BJ (cell line): ENCODE measurements at places on chromosomes 11 and 22.

DNA sequence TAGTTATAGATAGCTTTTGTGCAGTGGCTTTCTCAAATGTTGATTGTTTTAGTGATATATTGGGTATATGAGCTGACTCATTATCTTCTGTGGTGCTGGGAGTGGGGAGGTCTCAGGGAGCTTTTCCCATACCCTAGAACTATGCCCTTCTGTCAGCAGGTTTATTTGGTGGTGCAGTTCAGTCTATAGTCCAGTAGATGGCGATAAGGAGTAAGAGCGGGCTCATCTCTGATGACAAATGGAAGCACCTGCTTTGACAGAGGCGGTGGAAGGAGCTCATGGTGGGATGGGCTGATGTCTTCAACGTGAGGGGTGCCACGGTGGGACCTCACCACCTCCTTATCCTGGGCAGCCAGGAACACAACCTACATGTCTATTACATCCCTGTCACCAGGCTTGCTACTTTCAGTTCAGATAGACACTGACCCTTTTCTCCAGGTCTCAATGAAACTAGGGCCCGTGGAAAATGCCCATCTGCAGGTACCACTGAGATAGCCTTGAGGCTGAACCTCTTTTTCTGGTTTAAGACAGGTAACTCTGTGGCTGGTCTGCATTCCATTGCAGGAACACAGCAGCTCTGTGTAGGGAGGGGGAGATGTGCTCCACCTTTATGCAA lies 13.0 kb upstream of the OR6A2 start:
- no peak for DNase-seq

DNA sequence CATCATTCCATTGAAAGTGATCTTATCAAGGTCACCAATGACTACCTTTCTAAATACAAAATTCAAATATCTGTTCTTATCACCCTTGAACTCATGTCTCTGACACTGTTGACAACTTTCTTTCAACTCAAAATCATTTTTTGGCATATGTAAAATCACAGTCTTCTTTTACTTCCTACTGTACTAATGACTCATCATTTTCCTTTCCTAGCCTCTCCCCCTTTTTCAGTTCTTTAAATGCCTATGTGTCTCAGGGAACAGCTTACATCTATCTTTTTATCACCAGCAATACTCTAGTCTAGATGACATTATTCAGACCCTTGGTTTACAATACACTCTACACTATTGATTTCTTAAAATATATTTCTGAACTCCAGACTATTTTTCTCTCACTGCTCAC lies 2220.7 kb upstream of the RAG2 start:
- DNase-seq, result no peak

DNA sequence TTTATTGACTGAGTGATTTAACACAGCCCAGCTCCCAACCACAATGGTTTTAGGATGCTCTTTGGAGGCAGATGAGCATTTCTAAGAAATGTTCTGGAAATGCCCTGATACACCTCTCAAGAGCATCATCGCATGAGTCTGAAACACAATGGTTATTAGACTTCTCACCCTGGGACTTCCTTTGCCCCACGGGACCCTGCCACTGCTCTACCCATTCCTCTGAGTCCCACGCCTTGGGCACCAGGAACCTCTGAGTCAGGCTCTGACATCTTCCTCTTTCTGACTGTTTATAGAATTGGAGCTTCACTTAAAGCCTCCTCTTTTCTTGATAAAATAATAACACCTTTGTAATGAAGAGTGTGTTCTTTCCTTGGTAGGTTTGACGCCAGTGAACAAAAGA lies 85.6 kb upstream of the PARVA start:
- no peak for DNase-seq

DNA sequence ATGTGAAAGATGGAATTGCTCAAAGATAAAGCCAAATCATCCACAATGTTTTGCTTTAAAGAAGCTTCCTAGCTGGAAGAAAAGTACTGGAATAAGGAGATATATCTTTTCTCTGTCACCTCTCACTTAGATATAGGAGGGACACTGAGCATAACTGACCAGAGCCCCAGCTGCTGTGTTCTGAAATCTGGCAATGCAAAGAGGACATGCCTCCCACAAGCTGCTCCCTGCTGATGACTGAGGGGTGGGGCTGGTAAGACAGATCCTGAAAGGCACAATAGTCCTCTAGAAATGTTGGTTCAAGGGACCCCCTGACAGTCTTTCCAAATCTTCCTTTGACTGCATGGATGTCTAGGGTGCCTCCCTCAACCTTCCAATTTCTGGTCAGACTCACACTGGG lies 67.0 kb downstream of the SC5D start:
- no peak for DNase-seq

GRCh38 chr11:45089676-45090499 lies 56.6 kb upstream of the PRDM11 start:
- no peak for DNase-seq

GRCh38 chr11:108787105-108787504 lies 122.2 kb downstream of the DDX10 start:
- no peak for DNase-seq

DNA sequence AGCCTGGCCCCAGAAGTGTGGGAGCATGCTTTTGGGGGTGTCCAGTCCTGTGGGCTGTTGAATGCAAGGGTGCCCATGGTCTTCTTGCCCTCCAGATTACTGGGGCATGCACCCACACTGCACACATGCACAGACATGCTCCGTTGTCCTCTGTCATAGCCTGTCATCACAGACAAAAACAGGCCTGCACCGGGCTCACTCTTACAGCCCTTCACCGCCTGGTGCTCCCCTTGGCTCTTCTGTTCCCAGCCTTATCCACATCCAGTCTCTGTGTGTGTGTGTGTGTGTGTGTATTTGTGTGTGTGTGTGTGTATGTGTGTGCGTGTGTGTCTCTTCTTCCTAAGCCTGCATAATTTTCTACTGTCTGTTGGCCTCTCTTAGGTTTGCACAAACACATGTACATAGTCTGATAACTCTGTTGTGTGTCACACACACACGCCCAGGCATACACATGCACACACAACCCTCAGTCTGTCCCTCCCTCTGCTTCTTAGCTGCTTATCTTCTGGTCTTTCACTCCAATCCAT lies 23.4 kb upstream of the NECTIN1 start:
- DNase-seq, result no peak

- no peak for DNase-seq
Observed at GRCh38 chr11:41963406-41963805, 504.0 kb upstream of the LRRC4C start.

- DNase-seq, result no peak
Observed at GRCh38 chr11:78079232-78080083, at the start of gene NDUFC2. NDUFC2 (minus strand) TSS chr11:78079862; CDS start chr11:78079744, 118 bp downstream.

DNA sequence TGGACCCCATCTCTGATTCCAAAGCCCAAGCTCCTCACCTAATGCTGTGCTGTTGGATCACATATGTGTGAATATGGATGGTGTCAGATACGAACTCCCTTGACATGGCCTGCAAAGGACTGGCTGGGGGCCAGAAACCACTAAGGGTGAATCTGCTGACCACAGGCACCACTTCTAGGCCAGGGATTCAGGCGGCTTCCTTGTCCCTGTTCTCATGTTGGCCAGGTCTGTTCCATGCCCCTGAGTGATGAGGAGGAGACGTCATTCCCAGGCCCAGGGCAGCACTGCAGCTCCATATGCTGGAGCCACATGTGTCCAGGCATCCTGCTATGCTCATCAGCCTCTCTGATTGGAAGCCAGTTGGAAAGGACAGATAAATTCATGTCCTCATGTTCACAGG lies 130.0 kb upstream of the BDNF start:
- no peak for DNase-seq

GRCh38 chr11:35337136-35337913 lies 82.0 kb downstream of the SLC1A2 start:
- peak; percentile 93 for DNase-seq

DNA sequence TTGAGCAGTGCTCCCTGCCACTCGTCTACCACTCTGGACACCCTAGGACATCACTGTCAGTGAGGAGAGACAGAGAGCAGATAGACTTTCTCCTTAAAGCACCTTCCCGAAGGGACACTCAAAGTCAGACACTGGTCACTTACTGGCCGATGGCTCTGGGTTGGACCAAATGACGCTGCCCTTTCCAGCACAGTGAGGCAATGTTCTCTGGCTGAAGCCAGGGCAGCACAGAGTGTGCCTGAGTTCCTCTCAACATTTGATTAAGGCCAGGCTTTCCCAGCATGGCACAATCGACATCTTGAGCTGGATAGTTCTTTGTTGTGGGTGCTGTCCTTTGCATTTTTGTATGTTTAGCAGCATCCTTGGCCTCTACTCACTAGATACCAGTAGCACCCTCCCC lies 206.2 kb downstream of the CSNK2A3 start:
- no peak for DNase-seq

DNA sequence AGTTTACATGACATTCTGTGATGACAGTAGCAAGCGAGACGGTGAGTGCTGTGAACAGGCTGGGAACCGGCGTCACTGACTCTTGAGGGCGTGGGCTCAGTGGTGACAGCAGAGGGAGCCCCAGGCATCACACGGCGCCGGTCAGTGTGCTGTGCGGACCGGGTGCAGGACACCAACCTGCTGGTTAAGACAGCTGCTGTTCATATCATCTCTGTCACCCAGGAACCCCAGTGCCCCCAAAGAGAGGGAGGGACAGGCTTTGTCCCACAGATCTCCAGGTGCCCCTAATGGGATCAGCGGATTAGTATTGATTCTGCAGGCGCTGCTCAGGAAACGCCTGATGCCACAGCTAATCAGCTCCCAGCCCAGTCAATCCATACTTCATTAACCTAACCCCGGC lies 18.4 kb downstream of the B3GAT1 start:
- DNase-seq, result no peak

DNA sequence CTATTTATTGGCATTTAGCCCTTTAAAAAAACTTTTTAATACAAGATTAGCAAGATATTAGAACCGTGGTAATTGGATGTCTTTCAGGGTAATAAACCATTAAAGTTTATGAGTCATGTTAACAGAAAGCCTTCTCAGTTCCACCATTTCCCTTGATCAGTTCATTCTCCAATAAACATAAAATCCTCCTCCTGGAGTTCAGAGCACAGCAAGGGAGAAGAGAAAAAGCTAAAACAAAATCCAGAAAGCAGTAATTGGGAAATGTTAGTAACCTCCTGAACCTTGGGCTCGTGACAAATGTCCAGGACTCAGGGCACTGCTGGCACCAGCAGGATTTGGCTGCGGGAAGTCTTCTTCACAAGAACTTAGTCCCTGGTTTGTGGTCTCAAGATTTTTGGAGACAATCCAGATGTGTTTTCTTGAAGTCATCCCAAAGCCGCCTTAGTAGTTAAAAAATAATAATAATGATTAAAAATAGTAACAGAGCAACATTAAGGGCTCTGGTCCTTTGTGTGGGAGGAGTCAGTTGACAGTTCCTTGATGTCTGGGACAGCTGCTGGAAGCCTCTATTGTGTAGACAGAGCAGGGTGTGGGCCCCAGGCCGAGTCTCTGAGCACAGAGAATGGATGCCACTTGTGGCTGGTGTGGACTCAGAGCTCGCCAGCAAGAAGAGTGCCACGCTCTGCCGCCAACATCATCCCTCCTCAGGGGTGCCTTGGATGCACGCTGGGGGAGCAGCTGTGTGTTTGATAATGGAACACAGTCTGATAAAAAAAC lies 43.4 kb upstream of the PITPNB start:
- no peak for DNase-seq

DNA sequence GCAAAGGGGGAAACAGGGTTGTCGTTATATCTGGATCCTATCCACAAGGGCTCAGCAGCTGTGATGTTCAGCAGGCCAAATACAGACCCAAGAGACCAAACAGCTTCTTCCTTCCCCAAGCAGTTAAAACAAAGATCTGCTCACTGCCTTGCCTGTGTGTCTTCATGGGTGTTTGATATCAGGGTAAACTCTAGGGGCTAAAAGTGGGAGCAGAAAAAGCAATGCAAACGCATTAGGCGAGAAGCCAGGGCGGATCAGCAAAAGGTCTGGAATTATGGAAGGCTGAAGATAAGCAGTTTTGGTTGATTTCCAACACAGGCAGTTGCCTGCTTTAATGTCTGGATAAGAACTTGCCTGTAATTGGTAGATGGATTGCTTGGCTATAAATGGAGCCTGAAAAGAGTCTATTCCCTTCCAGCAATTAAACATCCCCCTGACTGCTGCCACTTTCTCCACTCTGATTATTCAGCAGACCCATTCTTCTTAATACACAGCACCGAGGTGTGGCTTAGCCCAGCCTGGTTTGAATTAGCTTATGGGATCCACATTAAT lies 126.3 kb downstream of the COMMD9 start:
- DNase-seq, result no peak

GRCh38 chr22:23591201-23591791 lies 11.2 kb upstream of the IGLL1 start:
- no peak for DNase-seq

- DNase-seq, result no peak
Observed at GRCh38 chr11:44879432-44879831, 71.3 kb downstream of the TP53I11 start.

GRCh38 chr11:112817376-112817775 lies 143.8 kb upstream of the NCAM1 start:
- DNase-seq, result no peak

DNA sequence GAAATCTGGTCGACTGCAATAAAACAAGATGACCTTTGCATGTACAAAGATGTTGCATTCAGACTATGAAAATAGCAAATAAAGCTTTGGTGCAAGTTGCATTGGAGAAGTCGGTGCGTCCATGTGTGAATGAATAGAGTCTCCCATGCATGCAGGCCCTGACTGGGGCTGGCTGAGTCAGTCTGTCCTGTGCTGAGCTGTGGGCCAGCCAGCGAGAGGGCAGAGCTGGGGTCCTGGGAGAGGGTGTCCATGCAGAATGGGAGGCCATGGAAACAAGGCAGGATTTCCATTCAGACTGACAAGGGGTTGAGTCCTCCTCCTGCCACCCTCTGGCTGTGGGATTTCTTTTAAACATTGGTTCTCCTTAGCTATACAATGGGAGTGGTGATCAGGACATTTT lies 2.3 kb upstream of the CRYBB3 start:
- DNase-seq, result no peak

DNA sequence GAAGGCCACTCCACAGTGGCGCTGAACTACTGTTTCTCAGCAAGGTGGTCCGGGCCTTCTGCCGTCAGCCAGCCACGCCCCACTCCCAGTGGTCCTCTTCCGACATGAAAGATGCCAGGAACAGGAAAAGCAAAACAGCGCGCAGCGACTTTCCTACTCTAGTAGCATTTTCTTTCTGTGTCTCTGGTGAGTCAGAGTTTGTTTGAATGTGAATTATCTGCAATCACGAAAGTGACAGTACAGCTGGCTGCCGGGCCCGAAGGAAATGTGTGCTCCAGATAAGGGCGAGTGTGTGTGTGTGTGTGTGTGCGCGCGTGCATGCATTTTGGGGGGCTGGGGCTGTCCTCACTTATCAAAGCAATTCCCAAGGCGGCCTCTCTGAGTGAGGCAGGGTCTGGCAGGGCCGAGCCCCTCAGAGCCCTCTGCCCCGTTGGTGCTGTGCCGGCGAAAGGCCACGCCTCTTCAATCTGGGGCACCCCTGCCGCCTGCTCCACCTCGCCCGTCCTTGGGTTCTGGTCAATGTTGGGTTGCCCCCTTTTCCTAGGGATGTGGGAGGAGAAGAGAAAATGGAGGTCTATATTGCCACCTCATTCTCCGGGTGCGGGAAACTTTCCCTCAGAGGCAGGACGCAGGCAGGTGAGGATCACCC lies 288.5 kb downstream of the KIRREL3 start:
- no peak for DNase-seq

- no peak for DNase-seq
Observed at GRCh38 chr11:135036488-135037297, 624.7 kb upstream of the B3GAT1 start.
